CD14-positive monocyte (primary cell): ENCODE measurements at places on chromosomes 11 and 22. TPM values are rescaled to one million over a fixed set of nuclear protein-coding genes. Genes with fewer than 3 reads are reported as not detected.

DNA sequence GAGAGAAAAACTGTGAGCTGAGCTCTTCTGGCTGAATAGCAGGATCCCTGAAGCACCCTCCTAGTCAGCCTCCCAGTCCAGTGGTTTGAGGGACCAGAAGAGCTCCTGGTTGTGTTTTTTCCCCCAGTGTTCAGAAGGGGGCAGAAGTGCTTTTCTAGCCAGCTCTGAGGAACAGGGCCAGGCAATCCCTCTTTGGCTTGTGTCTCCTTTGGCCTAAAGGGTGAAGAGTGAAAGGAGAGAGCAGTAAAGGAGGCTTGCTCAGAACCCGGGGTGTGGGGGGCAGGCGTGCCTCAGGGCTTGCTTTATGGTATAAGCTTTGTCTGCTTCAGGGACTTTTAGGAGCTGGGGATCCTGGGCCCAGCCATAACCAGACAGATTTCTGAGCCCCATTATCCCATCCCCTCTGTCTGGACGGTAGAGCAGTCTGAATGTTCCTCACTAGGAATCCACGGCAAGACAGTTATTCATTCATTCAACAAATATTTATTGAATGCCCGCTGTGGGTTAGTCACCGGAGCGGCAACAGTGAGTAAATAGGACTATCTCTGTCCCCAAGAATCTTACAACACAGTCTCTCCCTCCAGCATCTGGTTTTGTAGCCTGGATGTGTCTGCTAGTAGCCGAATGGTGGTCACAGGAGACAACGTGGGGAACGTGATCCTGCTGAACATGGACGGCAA lies 14.5 kb downstream of the ACP2 start:
- H3K4me3 ChIP-seq = no peak overlapping the region
- H3K27ac ChIP-seq = no peak overlapping the region
- H3K27me3 ChIP-seq = no peaks in the 10 kb centered on the region
- no peak for DNase-seq
- peaks cover 22% of the 10 kb centered on the region for H3K36me3 ChIP-seq

GRCh38 chr22:48057116-48057835 lies 1294.8 kb downstream of the TBC1D22A start:
- H3K27ac ChIP-seq = no peak overlapping the region
- H3K4me3 ChIP-seq = no peak overlapping the region
- no peaks in the 10 kb centered on the region for H3K36me3 ChIP-seq
- no peaks in the 10 kb centered on the region for H3K4me1 ChIP-seq

- no peak overlapping the region for H3K27ac ChIP-seq
- no peaks in the 10 kb centered on the region for H3K27me3 ChIP-seq
- no peaks in the 10 kb centered on the region for H3K36me3 ChIP-seq
- H3K4me3 ChIP-seq = no peak overlapping the region
- H3K4me1 ChIP-seq = peaks cover 25% of the 10 kb centered on the region
Observed at GRCh38 chr11:3622521-3622920, 19.3 kb downstream of the ART5 start.

GRCh38 chr11:84671325-84671999 lies 955.7 kb downstream of the DLG2 start:
- DNase-seq = no peak
- H3K36me3 ChIP-seq = no peaks in the 10 kb centered on the region
- no peaks in the 10 kb centered on the region for H3K27me3 ChIP-seq
- H3K4me3 ChIP-seq = no peak overlapping the region

The TCN2 gene
- polyA plus RNA-seq = 27.1 and 44.4 TPM in 2 replicates

- H3K36me3 ChIP-seq = no peaks in the 10 kb centered on the region
- peaks cover 58% of the 10 kb centered on the region for H3K4me1 ChIP-seq
- H3K27ac ChIP-seq = no peak overlapping the region
- H3K27me3 ChIP-seq = peaks cover 78% of the 10 kb centered on the region
Observed at GRCh38 chr11:76208438-76209374, 2.4 kb upstream of the WNT11 start.

DNA sequence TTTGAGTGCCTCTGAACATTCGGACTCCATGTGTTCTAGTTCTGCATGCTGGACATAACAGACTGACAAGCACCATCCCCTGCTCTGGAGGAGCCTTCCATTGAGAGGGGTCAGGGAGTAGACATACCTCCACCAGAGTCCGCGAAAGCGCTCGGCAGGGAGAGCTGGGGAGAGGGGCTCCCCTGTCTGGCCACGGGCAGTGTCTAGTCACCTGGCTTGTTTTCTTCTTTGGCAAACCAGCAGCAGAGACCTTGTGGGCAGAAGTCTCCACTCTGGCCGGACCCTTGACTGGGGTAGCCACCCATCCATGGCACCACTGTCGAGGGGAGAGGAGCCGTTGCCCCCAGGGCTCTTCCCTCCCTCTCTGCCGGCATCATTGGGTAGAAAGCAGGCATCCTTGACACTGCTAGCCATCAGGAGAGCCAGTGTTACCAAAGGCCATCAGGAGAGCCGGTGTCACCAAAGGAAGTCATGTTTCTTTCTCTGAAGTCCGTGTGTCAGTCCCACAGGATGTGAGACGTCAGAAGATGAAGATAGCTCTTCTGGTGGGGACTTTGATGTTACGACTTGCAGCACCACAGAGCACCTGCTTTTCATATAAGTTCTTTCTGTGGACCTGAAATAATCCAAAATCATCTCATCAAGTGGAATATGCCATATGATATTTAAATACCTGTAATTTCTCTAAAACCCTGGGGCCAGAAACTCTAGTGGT lies 305.6 kb downstream of the TBC1D22A start:
- no peak for DNase-seq
- no peaks in the 10 kb centered on the region for H3K27me3 ChIP-seq
- no peak overlapping the region for H3K4me3 ChIP-seq
- no peaks in the 10 kb centered on the region for H3K4me1 ChIP-seq
- peaks cover 10% of the 10 kb centered on the region for H3K36me3 ChIP-seq
- H3K27ac ChIP-seq = no peak overlapping the region

The OR52B2 gene
- not detected for polyA plus RNA-seq

GRCh38 chr11:72389116-72389515 lies 45.2 kb downstream of the CLPB start:
- no peak overlapping the region for H3K27ac ChIP-seq
- DNase-seq = no peak
- H3K4me3 ChIP-seq = no peak overlapping the region

The TTC9C gene
- polyA plus RNA-seq = 21.6 TPM

The CLMP gene
- 0.33 TPM for polyA plus RNA-seq

GRCh38 chr11:66905631-66906030 lies 48.8 kb downstream of the LRFN4 start:
- no peaks in the 10 kb centered on the region for H3K36me3 ChIP-seq
- H3K4me1 ChIP-seq = no peaks in the 10 kb centered on the region
- DNase-seq = no peak
- H3K27ac ChIP-seq = no peak overlapping the region

DNA sequence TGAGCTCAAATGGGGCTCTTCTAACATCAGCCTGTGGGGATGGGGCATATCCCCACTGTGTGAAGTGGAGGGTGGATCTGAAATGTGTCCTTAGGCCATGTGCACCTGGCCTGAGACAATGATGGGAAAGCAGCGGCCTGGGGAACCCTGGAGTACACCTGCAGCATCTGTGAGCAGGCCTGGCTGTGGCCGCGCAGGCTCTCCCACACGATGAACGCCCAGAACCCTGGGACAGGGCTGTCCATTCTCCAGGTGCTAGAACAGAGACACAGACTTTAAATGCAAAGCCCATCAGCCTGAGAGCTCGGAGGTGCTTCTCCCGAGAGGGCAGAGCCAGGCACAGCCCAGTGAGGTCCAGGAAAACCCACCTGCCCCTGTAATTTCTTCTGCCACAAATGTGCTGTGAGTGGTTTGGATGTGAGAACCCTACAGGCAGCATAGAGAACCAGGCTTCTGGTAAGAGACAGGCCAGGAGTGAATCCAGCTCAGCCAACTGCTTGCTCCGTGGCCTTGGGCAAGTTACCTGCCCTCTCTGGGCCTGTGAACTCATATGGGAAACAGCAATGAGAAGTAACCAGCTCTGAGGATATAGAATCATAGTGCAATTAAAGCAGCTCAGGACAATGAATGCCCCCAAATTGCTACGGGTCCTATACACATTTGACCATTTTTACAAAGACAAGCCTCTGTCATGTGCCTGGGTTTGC lies 167.9 kb downstream of the SHANK2 start:
- DNase-seq = no peak
- no peak overlapping the region for H3K4me3 ChIP-seq
- no peaks in the 10 kb centered on the region for H3K36me3 ChIP-seq
- H3K27ac ChIP-seq = no peak overlapping the region
- no peaks in the 10 kb centered on the region for H3K27me3 ChIP-seq
- no peaks in the 10 kb centered on the region for H3K4me1 ChIP-seq

- DNase-seq = no peak
- H3K4me3 ChIP-seq = no peak overlapping the region
- H3K36me3 ChIP-seq = no peaks in the 10 kb centered on the region
- no peak overlapping the region for H3K27ac ChIP-seq
Observed at GRCh38 chr11:3617990-3618389, 23.8 kb downstream of the ART5 start.
